Bronchial smooth muscle cell (primary cell): ENCODE measurements at places on chromosomes 2 and 18. TPM values are rescaled to one million over a fixed set of nuclear protein-coding genes. Genes with fewer than 3 reads are reported as not detected.

Gene GALNT14
- 0.17 TPM in 1 of 2 replicates, not detected in the other for total RNA-seq

Gene LOXHD1
- total RNA-seq = not detected in 2 replicates

Gene UBXN2A
- total RNA-seq = 8.8 and 9.3 TPM in 2 replicates

Gene GATA6
- 3.5 and 4.0 TPM in 2 replicates for total RNA-seq

Gene IL1R1
- 59.3 and 108 TPM in 2 replicates for total RNA-seq

Gene FAM124B
- under 0.01 and 0.16 TPM in 2 replicates for total RNA-seq

Gene SLC8A1
- 35.1 and 82.7 TPM in 2 replicates for total RNA-seq

Gene SLC5A7
- total RNA-seq = not detected in 2 replicates

Gene RNF152
- total RNA-seq = 3.1 and 18.3 TPM in 2 replicates

Gene TNS1
- total RNA-seq = 68.1 and 88.8 TPM in 2 replicates

Gene LHCGR
- total RNA-seq = not detected in 2 replicates

Gene CKAP2L
- total RNA-seq = 0.17 and 1.3 TPM in 2 replicates

Gene CCDC150
- total RNA-seq = 3.3 and 5.2 TPM in 2 replicates

Gene CHN1
- 8.1 and 19.1 TPM in 2 replicates for total RNA-seq

Gene RPIA
- total RNA-seq = 4.4 and 4.9 TPM in 2 replicates

Gene FOXI3
- not detected in 2 replicates for total RNA-seq

Gene DPYSL5
- total RNA-seq = not detected in 2 replicates

Gene SNORC
- total RNA-seq = 0.52 and 0.79 TPM in 2 replicates

Gene KLHL41
- 2.5 and 16.7 TPM in 2 replicates for total RNA-seq

Gene CENPA
- 0.26 and 1.6 TPM in 2 replicates for total RNA-seq

Gene HEATR5B
- 13.8 and 13.9 TPM in 2 replicates for total RNA-seq

Gene COL4A4
- total RNA-seq = 0.16 and 0.17 TPM in 2 replicates

Gene PSD4
- total RNA-seq = 0.17 and 1.6 TPM in 2 replicates

Gene BOK
- 6.7 and 9.3 TPM in 2 replicates for total RNA-seq

Gene WNT10A
- not detected in 2 replicates for total RNA-seq

Gene SLC9A4
- not detected in 2 replicates for total RNA-seq

Gene TFCP2L1
- total RNA-seq = not detected in 2 replicates
